ENCODE measurements at places on chromosomes 4 and X. TPM values are rescaled to one million over a fixed set of nuclear protein-coding genes. Genes with fewer than 3 reads are reported as not detected.

Gene PPBP
- total RNA-seq = not detected

Gene CTAG2
- total RNA-seq = not detected

Gene GPR173
- total RNA-seq = 1.9 TPM

Gene WDR13
- total RNA-seq = 102 TPM

Gene ZFP42
- total RNA-seq = not detected

Gene THOC2
- 65.7 TPM for total RNA-seq

Gene TEX13B
- total RNA-seq = not detected

All from vein endothelial cell (primary cell).